ENCODE measurements at places on chromosomes 16 and 17.

DNA sequence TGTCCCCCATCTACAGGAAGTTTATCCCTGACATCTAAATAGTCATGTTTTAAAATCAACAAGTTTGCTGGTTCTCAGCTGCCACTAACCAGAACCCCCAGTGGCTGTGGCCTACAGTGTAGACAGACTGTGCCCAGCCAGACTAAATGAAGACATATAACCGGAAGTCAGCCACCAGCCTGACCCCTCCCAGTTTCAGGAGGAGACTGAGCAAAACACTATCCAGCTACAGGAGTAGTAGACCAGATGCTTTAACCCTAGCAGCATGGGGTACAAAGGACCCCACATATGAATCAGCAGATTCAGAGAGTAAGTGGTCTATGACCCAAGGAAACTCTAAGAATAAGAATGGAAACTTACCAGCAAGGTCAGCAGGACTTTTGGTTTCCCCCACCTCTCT lies 83.4 kb downstream of the HIC1 start:
- no peak for DNase-seq

DNA sequence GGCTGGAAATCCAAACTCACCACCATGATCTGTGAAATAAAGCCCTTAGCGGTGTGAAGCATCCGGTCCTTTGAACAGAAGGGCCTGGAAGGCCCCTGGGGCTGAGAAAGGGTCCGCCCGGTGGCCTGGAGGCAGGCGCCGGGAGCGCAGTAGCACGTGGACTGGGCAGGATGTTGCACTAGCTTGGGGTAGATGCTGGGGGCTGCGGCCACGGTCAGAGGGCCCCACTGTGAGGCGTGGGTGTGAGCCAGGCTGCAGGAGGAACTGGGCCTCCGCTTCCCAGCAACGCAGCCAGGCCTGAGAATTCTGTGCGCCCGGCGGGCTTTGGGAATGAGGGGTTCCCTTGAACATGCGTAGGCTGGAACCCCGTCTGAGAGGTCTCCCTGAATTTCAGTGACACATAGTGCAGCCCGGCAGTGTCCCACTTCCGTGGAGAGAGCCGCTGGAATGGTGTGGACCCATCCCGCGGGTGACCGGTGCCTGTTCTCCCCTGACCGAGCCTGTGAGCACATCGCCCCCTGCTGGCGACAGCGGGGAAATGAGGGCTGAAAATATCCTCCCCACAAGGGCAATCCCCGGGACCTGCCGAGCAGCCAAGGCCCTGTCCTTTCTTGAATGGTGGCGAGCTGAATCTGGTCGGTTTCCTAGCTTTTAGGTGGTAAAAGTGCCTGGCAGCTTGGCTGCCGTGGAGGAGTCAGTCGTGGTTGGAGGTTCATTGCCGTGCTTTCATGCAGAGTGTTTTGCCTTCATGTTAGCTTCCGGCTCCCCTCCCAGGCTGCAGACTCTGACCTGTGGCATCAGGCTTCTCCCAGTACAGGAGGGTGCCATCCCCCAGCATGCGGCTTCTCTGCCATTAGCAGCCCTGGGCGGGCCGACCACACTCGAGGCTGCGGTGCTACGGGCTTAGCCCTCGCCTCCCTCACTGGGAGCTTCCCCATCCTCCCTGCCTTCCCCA lies 43.8 kb downstream of the DNAJA2 start:
- DNase-seq, result peak; percentile 59

DNA sequence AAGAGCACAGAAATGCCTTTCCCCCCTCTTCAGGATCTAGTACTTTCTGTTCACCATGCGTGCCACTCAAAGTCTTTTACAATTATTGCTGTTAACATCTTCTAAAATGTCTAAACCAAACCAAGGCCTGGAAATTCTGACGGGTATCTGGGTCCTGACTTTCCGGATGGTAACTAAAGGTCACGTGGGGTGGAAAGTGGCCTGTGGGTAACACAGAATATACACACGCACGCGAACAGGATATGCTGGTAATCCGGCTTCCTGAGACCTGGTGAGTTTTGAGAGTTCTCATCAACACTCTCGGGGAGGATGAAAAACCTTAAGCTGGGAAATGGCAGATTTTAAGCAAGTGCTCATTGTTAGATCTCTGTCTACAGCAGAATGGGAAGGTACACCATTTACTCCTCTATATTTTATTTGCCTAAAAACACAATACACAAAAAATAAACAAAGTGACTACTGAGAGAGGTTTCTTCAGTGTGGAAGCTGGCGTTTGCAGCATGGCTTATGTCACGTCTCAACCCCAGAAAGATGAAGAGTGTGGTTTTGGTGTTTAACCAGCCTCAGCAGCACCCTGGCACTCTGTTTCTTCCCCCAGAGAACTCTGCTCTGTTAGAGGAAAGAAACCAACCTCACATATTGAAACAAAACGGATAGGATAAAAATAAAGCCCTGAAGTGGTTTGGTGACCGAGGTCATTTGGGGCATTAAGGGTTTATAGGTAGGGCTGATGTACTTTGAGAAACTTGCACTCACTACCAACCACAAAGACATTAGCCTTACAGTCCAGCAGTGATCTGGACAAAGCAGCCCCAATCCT lies 37.3 kb downstream of the SMG6 start:
- DNase-seq, result no peak

DNA sequence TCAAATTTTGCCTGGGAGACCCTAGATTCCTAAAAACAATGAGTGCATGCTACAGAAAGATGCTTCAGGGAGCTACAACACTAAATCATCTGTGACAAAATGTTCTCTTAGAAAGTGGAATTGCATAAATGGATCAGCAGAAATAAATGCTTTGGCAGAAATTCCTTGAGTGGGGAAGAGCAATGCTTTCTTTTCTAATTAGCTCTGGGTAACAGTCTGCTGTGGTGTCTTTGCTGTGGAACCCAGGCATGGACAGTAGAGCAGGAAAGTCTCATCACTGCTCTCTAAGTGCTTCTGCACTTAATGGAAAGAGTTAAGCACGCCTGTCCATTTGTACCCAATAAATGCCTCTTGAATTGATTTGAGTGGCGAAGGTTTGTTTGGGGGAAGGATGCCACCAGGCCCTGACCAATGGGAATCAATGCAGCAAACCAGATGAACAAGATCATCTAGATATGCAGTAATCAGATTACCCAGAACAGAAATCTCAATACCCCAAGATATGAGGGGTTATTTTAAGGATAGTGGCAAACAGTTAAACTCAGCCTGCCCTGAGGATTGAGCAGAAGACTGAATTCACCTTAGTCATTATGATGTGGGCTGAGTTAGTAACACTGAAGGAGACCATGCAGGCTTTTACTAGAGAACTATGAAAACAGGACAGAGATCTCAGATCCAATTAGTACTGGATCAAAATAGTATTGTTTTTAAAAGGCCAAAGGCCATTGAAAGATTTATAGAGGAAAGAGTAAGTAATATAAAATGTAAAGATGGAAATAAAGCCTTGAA lies 13.6 kb downstream of the HLF start:
- no peak for DNase-seq

DNA sequence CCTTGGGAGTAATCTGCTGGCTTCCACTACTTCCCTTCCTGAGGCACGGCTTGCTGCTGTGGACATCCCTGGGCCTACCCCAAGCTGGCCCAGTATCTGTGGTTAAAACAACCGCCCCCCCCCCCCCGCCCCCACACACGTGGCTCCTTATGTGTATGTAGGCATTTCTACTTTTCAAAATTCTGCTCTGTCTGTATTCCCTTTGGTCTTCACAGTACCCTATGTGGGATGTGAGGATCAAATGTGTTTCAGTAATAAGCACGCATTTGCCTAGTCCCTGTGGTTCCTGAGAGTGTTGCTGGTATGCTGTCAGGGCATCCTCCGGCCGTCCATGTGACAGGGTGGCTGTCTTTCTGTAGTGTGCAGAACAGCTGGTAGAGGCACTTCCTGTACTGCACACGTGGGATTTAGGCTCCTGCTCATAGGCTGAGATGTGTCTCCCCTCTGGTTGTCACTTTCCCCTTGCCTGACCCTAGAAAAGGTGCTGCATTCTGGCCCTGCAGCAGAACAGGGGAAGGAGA lies 2.2 kb downstream of the NT5M start:
- no peak for DNase-seq

DNA sequence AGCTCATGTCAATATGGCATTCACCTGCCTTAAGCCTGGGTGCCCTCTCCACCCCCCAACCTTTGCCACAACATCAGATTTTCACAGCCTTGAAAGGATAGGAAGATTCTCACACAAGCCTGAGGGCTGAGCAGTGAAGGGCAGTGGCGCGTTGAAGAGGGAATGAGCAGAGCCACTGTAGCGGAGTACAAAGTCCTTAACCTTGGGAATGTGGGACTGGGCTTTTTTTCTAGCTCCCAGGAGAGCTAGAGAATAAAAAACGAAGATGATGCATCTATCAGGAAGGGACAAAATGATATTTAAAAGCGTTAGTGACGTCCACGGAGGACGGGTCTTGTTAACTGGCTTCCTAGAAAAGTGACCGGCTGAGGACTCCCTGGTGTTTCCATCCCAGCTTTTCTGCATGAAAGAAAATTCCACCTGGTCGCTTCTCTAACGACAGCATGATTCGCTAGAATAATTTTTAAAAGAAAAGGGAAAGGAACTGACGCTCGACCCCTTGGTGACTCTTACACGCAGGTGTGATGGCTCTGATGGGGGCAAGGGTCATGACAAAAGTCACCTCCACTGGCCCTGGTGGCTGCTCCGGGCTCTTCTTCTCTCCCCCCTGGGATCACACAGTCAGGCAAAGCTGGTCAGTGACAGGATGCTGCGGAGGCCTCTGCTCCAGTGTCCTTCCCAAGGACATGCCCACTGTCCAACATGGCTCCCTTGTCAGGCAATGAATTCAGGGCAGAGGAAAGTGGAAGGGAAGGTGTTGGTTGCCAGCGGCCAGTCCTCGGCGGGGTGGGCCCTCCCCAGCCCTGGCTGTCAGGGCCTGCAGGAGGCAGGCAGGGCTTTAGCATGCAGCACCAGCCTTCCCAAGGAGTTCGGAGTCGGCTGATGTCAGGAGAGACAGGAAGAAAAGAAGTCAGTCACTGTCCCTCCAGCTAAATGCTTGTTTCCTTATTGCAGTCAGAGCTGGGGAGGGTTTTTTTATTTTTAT lies 58.4 kb upstream of the IRX3 start:
- no peak for DNase-seq

DNA sequence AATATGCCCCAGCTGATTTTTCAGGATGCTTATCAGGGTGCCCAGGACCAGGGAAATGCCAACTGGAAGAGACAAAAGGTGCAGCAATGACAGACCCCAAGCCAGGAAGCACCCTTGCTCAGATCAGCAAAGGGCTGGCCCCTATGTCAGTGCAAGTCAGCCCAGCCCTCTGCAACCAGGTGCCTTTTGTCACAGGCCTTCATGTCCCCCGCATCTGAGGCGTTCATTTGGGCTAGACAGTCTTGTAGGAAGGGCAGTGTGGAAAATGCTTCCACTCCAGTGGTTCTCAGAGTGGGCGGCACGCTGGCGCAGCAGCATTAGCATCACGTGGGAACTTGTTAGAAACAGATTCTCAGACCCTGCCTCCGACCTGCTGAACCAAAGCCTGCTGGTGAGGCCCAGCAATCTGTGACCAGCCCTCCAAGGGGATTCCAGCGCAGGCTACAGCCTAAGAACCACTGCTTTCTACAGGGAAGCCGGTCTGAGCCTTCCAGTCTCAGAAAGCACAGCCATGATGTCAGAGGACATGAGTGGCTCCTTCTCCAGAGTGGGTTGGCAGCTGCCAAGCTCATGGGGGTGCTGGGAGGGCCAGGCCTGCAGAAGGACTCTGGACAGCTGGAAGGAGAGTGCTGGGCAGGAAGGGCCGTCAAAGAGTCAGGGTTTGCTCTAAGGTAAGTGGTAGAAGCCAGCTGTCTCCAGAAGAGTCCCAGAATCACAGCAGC lies 13.1 kb downstream of the SLC47A2 start:
- DNase-seq, result no peak

GRCh38 chr17:79461041-79461440 lies 149.8 kb downstream of the RBFOX3 start:
- DNase-seq, result no peak

Data from C1 segment of cervical spinal cord (tissue), 14 donors.